Mesendoderm (in vitro differentiated cells): ENCODE measurements at places on chromosomes 11 and 22.

DNA sequence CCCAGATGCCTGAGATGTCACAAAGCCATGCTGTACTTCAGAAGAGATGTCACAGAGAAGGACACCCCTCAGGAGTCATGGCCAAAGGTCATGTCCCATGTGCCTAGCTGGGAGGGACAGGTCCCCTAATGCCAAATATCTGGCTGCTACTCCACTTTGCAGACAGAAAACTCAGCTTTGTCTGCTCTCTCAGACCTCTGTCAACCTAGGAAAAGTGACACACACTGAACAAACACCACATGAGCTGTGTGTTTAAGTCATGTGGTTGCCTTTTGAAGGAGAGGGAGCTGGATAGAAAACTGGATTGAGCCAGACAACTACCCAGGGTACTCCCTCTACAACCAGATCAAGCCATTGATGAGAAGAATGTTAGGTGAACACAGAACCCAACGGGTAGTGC lies 3.5 kb downstream of the TRIM66 start:
- H3K4me1 ChIP-seq: no peaks in the 10 kb centered on the region
- no peak overlapping the region for H3K27ac ChIP-seq
- peaks cover under 1% of the 10 kb centered on the region for H3K36me3 ChIP-seq
- DNase-seq: no peak

GRCh38 chr11:74870485-74870884 lies 78.4 kb downstream of the XRRA1 start:
- no peaks in the 10 kb centered on the region for H3K4me1 ChIP-seq
- no peaks in the 10 kb centered on the region for H3K27me3 ChIP-seq
- H3K36me3 ChIP-seq: no peaks in the 10 kb centered on the region
- peak; percentile 77 for DNase-seq
- H3K27ac ChIP-seq: no peak overlapping the region

- no peak overlapping the region for H3K27ac ChIP-seq
- H3K27me3 ChIP-seq: no peaks in the 10 kb centered on the region
- H3K4me1 ChIP-seq: peaks cover 34% of the 10 kb centered on the region
- no peak for DNase-seq
- H3K36me3 ChIP-seq: no peaks in the 10 kb centered on the region
- no peak overlapping the region for H3K4me3 ChIP-seq
Observed at GRCh38 chr11:79374727-79375126, 66.1 kb downstream of the TENM4 start.

DNA sequence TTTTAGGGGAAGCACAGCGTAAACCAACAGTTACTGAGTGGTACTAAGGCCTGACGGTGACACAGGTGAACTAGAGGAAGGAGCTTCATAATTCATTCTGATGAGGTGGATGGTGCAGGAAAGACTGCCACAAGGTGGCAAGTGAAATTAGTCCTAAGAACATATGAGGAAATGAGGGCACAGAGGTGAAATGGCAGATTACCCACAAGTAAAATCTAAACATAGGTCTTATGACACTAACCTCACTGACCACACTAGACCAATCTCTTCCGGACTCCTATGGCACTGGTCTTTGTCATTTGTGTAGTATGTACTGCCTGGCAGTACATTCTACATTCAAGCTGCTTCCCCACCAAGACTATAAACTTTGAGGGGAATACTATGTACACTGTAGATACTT lies 20.2 kb downstream of the GAB2 start:
- no peak overlapping the region for H3K4me3 ChIP-seq
- no peaks in the 10 kb centered on the region for H3K27me3 ChIP-seq
- DNase-seq: no peak
- H3K27ac ChIP-seq: no peak overlapping the region
- peaks cover 10% of the 10 kb centered on the region for H3K4me1 ChIP-seq

DNA sequence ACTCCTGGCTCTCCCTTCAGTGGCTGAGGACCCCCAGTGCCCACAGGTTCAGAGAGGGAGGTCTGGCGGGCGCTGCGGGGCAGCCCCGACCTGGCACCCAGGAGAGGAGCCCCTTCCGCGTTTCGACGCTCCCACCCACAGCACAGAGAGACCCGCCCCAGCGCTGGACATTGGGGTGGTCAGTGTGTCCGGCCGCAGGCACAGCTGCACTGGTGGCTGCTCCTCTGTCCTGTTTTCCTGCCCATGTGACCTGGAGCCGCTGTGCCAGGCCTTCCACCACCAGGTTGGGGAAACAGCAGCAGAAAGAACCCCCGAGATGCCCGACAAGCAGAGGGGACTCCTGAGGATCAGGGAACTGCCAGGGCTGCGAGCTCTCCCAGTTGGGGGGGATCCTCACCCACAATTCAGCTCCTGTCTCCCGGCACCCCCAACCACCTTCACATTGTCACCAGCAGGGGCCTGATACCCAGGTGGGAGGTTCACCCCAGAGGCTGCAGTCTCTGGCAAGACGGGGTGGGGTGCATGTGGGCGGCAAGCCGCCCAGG lies 13.6 kb downstream of the KRTAP5-5 start:
- H3K27ac ChIP-seq: no peak overlapping the region
- H3K4me3 ChIP-seq: no peak overlapping the region

GRCh38 chr11:133156986-133157745 lies 375.1 kb downstream of the OPCML start:
- no peak overlapping the region for H3K4me3 ChIP-seq
- H3K36me3 ChIP-seq: no peaks in the 10 kb centered on the region
- H3K27me3 ChIP-seq: no peaks in the 10 kb centered on the region
- no peak overlapping the region for H3K27ac ChIP-seq
- no peaks in the 10 kb centered on the region for H3K4me1 ChIP-seq
- peak; percentile 62 for DNase-seq

- no peak overlapping the region for H3K4me3 ChIP-seq
- H3K4me1 ChIP-seq: no peaks in the 10 kb centered on the region
- no peaks in the 10 kb centered on the region for H3K27me3 ChIP-seq
- H3K36me3 ChIP-seq: no peaks in the 10 kb centered on the region
- peak; percentile 66 for DNase-seq
- H3K27ac ChIP-seq: no peak overlapping the region
Observed at GRCh38 chr11:20397281-20397680, 9.8 kb downstream of the PRMT3 start.

DNA sequence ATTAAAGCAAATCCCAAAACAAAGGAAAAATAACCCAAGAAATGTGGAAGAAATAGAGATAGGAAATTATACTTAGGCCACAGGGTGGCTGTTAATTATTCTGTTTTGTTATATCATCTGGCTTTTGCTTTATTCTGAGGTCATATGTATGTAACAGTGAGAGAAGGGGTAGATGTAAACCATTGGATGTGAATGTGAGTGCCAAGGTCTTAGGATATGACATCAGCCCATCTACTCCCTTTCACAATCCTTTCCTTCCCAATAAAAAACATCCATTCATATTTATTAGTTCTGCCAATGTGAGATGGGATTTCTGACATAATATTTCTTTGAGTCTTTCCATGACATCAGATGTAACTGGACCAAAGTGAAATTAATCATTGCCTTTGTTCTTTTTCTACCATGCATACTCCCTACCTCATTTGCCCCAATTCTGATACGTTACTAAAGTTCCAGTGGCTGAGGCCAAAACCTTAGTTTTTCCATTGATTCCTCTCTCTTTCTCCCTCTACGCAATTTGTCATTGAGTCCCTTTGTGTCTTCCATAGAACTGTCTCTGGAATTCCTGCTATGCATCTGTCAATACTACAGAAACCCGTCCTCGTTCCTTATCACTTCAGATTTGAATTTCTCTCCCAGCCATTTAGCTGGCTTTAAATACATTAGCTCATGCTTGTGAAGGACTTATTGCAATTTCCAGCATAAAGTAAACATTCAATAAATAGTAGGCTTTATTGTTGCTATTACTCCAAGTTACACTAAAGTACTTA lies 170.3 kb downstream of the ARHGAP42 start:
- H3K27me3 ChIP-seq: no peaks in the 10 kb centered on the region
- peak; percentile 84 for DNase-seq
- H3K4me3 ChIP-seq: no peak overlapping the region
- H3K4me1 ChIP-seq: peaks cover 2% of the 10 kb centered on the region
- no peak overlapping the region for H3K27ac ChIP-seq

DNA sequence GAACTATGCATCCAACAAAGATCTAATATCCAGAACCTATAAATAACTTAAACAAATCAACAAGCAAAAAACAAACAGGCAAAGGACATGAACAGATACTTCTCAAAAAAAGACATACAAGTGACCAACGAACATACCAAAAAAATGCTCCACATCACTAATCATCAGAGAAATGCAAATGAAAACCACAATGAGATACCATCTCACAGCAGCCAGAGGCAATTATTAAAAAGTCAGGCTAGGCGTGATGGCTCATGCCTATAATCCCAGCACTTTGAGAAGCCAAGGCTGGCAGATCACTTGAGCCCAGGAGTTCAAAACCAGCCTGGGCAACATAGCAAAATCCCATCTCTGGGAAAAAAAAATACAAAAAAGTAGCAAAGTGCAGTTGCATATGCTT lies 10.7 kb downstream of the SAA4 start:
- no peaks in the 10 kb centered on the region for H3K4me1 ChIP-seq
- no peak overlapping the region for H3K4me3 ChIP-seq
- no peaks in the 10 kb centered on the region for H3K36me3 ChIP-seq
- no peaks in the 10 kb centered on the region for H3K27me3 ChIP-seq

GRCh38 chr11:70836071-70836470 lies 416.3 kb downstream of the SHANK2 start:
- no peaks in the 10 kb centered on the region for H3K27me3 ChIP-seq
- no peaks in the 10 kb centered on the region for H3K4me1 ChIP-seq
- no peak for DNase-seq

- no peak overlapping the region for H3K27ac ChIP-seq
- no peak overlapping the region for H3K4me3 ChIP-seq
- H3K27me3 ChIP-seq: no peaks in the 10 kb centered on the region
- no peaks in the 10 kb centered on the region for H3K4me1 ChIP-seq
Observed at GRCh38 chr22:36510966-36511881, 4.4 kb upstream of the FOXRED2 start.

DNA sequence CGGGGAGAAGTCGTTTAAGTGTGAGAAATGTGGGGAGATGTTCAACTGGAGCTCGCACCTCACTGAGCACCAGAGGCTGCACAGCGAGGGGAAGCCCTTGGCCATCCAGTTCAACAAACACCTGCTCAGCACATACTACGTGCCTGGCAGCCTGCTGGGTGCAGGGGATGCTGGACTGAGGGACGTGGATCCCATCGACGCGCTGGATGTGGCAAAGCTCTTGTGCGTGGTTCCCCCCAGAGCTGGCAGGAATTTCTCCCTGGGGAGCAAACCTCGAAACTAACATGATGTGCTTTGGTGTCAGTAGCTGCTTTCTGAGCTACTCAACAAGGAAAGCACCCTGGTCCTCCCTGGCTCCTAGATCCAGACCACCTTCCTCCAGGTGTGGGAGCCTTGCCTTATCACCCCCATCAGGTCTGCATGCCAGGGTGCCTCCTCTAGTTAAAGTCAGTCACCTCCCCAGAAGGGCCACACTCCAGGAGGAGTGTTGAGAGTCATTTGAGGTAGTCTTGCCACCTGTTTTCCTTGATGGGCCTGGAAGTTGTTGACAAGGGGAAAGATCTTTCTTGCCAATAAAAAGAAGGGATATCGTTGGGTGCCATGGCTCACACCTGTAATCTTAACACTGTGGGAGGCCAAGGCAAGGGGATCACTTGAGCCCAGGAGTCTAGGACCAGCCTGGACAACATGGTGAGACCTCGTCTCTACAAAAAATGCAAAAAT lies 12.9 kb downstream of the ZNF74 start:
- no peaks in the 10 kb centered on the region for H3K27me3 ChIP-seq
- no peaks in the 10 kb centered on the region for H3K4me1 ChIP-seq
- no peak overlapping the region for H3K4me3 ChIP-seq
- no peak overlapping the region for H3K27ac ChIP-seq

DNA sequence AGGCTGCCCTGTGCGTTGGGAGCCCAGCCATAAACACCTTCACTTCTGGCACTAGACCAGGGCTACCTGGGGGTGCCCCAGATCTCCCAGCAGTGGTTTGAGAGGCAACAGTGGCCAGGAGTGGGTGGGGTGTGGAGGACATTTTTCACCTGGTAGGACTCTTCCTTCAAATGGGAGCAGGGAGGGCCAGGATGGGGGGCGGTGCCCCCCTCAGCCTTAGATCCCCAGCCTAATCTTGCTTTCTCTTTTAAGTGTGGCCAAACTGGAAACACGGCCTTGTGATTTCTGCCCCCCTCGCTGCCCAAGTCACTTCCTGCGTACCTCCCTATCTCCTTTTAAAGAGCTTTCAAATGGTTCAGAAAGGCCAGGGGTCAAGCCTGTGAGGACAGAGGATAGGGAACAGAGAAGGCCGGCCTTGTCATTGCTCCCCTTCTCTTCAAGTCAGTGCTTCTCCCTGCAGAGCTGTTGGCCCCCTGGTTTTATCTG lies 800 bp downstream of the KCNJ5 start:
- no peaks in the 10 kb centered on the region for H3K36me3 ChIP-seq
- H3K27ac ChIP-seq: no peak overlapping the region
- peaks cover 13% of the 10 kb centered on the region for H3K27me3 ChIP-seq
- no peak for DNase-seq
- H3K4me1 ChIP-seq: peaks cover 2% of the 10 kb centered on the region

DNA sequence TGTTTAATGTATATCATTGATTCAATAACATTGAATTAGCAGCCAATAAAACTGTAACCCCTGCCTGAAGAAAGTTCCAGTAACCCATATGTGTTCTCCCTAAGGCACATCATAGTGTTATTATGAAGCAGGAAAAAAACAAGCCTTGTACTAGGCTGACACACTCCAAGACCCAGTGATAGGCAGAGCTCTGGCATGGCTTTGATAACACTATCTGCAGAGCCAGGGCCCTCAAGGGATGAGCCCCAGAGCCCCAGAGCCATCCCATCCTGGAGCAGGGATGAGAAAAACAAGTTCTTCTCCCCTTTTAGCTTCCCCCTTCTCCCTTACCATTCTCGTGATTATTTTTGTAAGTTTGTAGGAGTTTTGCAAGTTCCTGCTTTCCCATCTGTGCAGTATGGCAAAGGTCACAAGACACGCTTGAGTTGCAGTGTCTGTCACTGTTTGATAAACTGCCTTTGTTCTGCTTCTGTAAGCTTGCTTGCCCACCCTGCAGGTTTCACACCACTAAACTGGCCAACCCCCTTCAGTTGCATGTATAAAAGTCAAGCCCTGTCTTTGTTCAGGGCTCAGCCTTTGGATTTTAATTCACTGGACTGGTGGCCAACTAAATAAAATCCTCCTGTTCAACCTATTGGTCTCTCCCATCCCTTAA lies 22.3 kb upstream of the GUCY1A2 start:
- DNase-seq: no peak
- no peaks in the 10 kb centered on the region for H3K36me3 ChIP-seq
- no peaks in the 10 kb centered on the region for H3K27me3 ChIP-seq
- H3K4me3 ChIP-seq: no peak overlapping the region

DNA sequence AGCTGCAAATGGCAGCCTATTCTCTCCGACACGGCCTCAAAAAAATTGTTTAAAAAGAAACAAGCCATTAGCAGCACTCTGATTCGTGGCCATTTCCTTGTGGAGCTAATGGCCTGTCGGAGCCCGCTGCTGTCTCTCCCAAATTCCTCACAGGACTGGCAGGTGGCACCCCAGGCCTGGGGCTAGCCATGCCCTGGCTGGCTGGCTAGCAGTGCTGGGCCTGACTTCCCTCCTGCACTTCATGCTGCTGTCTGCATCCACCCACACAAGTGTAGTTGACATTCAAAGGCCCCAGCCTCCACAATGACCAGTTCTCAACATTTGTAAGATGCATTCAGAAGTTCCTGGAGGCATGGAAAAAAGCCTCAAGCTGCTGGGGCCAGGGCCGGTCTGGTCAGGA lies 61.5 kb downstream of the SMCO4 start:
- no peaks in the 10 kb centered on the region for H3K36me3 ChIP-seq
- H3K4me3 ChIP-seq: no peak overlapping the region
- no peak for DNase-seq
- no peak overlapping the region for H3K27ac ChIP-seq

- H3K36me3 ChIP-seq: no peaks in the 10 kb centered on the region
- DNase-seq: no peak
- H3K4me1 ChIP-seq: no peaks in the 10 kb centered on the region
- no peaks in the 10 kb centered on the region for H3K27me3 ChIP-seq
- no peak overlapping the region for H3K4me3 ChIP-seq
- H3K27ac ChIP-seq: no peak overlapping the region
Observed at GRCh38 chr11:122864386-122865115, 18.0 kb upstream of the JHY start.
